ENCODE measurements at places on chromosomes 12 and 14.

DNA sequence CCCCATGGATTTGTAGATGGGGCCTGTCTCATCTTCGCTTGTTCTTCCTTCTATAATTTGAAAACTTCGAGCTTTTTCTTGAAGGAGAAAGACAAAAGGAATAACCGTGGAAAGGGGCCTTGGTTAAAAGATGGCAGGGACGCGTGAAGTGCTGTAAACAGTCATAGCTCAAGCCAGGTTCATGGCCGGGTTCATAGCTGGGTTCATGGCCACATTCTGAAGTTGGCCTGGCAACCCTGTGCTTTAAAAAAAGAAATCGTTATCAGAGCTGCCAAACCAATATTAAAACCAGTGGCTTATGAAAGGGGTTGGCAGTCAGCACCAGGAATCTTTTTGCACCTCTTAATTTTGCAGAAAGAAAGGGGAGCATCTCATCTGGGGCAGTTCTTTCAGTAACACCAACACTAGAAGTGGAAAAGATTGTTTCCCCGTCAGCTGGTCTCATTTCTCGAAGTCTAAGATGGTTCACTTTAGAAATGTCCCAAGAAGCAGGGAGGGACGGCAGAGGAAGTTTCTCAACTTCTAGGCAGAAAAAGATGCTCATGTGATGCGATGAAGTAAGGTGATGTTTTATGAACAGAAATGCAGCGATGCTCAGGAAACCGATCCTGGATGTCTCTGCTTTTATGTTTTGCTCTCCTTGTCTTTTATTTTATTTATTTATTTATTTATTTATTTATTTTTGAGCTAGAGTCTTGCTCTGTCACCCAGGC lies 193.1 kb upstream of the TBX3 start:
- DNase-seq: no peak

- no peak for DNase-seq
These were observed 222.5 kb upstream of the CNTN1 start for GRCh38 chr12:40469736-40470135.

GRCh38 chr14:67764496-67764895 lies 51.9 kb downstream of the ZFYVE26 start:
- DNase-seq: no peak

DNA sequence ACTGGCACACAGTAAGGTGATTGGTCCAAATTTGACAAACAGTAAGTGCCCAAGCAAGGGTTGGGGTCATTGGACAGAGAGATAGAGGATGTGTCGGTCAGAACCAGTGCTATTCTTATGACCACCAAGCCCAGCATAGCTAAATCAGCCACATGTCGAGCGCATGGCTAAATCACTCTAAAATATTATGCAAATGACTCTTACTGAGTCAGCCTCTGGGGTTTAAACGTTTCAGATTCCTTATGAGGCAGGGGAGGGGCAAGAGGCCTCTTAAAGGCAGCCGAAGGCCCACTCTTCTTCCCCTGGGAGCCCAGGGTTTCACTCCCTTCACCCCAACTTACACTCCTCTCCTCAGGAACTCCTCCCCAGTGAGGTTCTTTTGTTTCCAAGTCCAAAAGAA lies 603 bp upstream of the ENDOU start:
- no peak for DNase-seq

GRCh38 chr12:26642361-26642760 lies 190.6 kb downstream of the ITPR2 start:
- DNase-seq: peak; percentile 97

- DNase-seq: no peak
These were observed 463 bp downstream of the COA8 start for GRCh38 chr14:103563226-103563620.

GRCh38 chr14:79225815-79226214 lies 985.5 kb downstream of the DIO2 start:
- no peak for DNase-seq

- peak; percentile 60 for DNase-seq
These were observed 8.6 kb upstream of the FRMD6 start for GRCh38 chr14:51643140-51643539.

DNA sequence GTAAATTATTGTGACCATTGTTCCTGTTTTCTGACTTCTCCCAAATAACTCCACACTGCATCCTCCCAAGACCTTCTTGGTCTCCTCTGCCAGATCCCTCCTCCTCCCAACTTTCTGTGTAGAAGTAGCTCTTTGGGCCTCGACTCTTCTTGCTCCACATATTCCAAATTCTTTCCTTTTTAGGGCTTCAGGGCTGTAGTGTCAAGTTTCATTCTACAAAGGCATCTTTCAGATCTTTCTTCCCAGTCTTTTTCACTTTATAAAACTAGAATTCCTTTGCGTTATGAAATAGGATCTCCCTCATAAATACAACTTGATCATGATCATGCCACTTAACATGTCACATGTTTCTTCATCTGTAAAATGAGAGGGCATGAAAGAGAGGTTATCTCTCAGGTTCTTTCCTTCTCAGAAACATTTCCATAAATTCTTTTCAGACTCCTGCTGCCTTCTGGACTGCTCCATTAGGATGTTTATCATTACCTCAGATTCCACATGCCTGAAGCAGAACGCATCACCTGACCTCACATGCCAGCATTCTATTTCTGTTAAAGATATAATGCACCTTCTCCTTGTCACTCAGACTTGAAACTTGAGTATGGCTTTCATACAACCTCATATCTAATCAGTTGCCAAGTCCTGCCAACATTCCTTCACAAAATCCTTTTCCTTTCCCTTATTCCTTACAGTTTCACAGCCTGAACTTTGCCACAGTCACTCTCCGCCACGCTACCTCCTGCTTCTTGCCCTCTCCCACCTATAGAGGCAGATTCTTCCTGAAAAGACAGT lies 8.5 kb downstream of the SLC38A1 start:
- peak; percentile 46 for DNase-seq

DNA sequence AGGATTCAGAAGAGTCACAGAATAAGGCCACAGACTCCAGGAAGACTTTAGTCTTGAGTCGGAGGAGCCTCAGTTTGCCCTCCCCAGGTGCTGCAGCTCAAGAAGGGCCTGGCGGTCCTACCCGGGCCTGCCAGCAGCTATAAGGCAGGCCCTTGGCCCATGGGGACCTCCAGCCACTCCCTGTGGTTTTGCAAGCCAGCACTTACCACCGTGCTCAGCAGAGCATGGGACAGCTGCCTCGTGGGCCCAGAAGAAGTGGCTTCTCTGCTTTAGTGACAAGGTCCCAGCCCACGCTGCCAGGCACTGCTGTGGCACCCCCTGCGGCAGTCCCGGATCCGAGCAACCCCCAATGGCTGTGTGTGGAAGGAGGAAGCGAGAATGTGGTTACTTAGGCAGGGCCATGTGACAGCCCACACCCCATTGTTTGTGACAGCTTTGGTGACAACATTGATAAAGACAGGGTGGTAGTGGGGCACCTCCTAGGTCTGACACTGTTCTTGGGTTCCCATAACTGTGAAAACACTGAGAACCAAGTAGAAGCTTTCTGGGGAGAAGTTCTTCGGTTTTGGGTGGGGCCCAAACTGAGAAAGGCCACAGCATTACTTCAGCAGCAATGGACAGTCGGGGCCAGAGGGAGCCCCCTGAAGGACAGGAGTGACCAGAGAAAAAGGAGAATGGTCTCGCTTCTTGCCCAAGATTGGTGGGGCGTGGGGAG lies at the start of gene SELPLG:
SELPLG (minus strand) TSS at position 361 of the 715 bp plus-strand sequence. CDS start 9,587 bp downstream, outside the sequence.
- no peak for DNase-seq

DNA sequence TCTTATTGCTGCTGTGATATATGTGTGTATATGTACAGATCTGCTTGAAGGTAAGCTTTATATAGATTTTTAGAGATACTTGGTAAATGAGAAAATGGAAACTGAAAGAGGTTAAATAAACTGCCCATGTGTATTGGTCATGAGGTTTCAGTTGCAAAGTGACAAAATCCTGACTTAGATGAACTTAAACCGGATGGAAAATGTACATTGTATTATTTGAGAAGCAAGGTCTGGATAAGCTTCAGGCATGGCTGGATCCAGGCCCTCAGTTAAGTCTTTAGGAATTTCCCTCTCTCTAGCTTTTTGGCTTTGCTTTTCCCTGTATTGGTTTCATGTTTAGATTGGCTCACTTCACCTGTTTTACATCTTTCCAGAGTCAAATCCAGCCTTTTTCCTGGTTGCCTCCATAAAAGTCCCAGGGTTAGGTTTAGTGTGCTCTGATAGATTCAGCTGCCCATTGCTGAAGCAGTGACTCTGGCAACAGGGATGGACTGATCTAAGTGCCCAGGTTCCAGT lies 21.0 kb upstream of the MAP1LC3B2 start:
- DNase-seq: no peak

- no peak for DNase-seq
These were observed 48.6 kb downstream of the PPP1R36 start for GRCh38 chr14:64598404-64598803.
